ENCODE measurements at places on chromosomes 12 and 14.

DNA sequence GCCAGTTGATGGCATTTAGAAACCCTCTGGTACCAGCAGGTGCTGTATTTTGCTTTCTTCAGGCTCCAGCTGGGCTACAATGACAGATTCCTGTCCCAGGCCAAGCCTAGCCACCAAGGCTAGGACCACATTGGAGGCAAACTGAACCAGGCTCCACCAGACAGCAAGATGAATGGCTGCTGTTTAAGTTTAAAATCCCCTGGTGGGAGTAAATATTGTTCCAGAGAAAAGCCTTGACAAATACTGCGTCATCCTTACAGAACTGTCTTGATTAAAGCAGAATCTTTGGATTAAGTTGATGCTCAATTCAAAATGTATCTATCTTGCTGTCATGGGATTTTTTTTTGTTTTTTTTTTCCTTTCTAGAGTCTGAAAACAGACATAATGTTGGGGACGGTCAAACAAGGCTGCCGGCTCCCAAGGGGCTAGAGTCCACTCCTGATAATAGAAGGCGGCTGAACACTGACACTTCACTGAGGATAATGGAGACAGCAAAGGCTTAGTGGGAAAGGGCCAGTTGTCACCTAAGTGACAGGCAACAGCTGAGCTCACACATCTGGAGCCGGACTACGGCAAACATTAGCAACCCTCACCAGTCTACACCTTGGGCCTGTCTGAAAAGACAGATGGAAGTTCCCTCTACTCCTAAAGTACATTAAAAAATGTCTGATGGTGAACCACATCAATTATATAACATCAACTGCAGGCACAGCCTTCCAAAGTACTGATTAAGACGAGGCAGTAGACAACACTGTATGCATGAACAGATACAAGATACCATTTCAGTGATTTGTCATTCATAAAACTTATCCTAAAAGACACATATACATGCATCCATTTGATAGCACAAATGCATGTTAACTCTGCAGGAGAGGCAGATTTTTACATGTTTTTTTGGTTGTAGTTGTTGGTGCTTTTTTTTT is 1.7 kb downstream of the PRICKLE1 start:
- no peak for DNase-seq

GRCh38 chr12:48423171-48423570 is 49.2 kb upstream of the ANP32D start:
- DNase-seq = no peak

GRCh38 chr14:65434216-65434850 is 21.8 kb downstream of the FUT8 start:
- DNase-seq = no peak

- DNase-seq = no peak
Measured at GRCh38 chr14:23209651-23210423, 26.4 kb upstream of the SLC7A8 start.

DNA sequence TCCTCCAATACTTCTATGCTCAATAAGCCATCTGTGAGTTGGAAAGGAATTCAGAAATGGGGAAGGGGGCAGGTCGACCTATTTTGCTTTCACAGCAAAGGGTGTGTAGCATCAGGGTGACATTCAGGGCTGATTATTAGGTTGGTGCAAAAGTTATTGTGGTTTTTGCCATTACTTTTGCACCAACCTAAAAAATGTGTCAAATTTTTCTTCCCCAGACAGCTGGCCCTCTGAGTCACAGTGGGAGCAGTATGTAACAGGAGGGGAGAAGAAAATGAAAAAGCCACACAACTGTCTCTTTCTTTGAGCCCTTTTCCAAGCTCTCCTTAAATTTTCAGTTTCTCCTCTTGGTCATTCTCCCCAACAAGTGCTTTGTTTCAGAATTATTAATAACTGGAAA is 47.1 kb upstream of the GZMB start:
- DNase-seq = no peak

DNA sequence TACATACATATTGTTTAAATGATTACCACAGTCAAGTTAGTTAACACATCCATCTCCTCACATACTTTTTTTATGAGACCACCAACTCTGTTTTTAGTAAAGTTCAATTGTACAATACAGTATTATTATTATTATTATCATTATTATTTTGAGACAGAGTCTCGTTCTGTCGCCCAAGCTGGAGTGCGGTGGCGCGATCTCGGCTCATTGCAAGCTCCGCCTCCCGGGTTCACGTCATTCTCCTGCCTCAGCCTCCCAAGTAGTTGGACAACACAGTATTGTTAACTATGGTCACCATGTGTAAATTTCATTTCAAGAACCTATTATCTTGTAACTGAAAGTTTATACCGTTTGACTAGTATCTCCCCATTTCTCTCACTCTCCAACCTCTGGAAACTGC is 942.0 kb upstream of the FBXO33 start:
- DNase-seq = no peak

DNA sequence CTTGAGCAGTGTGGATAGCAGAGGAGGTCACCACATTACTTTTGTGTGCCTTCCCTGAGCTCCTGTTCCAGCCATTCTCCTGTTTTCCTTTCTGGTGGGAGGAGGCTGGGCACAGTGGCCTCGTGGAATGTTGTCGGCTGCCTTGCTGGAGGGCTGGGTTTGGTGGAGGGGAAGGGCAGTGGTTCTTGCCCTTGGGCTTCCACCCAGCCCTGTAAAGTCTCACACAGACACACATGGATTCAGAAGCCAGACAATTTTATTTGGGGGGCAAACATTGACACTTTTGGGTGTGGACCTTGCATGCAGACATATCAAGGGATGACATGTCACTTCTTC is 866 bp downstream of the NPFF start:
- DNase-seq = no peak

DNA sequence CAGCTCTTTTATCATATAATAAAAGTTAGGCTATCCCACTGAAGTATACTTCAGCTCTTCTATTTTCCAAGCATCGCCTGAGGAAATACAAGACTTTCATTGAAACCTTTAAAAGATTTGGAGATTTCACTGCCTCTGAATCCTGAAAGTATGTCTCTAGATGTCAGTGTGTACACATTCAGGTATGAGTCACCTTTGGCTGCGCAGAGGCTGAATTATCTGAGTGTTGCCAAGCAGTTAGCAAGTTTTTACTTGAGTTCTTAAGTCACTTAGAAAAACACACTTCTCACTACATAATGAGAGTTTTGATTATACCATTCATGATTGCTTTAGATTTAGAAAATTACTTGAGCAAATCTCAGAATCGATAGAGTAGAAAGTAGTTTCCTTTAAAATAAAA is 210.3 kb downstream of the TMTC2 start:
- no peak for DNase-seq

- DNase-seq = no peak
Measured at GRCh38 chr14:54778618-54779345, 123.8 kb downstream of the GCH1 start.

GRCh38 chr12:116773276-116773731 is 35.2 kb downstream of the RNFT2 start:
- DNase-seq = no peak

GRCh38 chr14:36451310-36452065 is 68.5 kb downstream of the NKX2-1 start:
- no peak for DNase-seq

DNA sequence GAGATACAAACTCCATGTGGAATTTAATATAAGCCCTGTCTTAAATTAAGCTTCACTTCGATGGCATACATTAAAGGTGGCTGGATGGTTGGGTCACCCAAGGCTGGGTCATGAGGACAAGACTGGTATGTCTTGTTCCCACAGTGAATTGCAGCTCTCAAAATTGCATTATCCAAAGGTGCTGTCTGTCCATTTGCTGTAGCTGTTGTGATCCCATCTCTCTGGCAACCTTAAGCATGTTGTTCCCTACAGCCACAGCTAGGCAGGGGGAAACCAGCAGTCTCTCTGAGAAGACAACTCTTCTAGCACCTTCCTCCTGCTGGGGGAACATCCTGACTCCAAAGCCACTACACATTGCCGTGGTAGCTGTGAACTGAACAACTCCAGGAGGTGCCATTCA is 187.0 kb downstream of the NUAK1 start:
- DNase-seq = no peak

Data from amniotic stem cell (primary cell).